ENCODE measurements at places on chromosomes 5 and 9.

GRCh38 chr9:120891884-120892747 lies 15.1 kb upstream of the PHF19 start:
- DNase-seq, result no peak

DNA sequence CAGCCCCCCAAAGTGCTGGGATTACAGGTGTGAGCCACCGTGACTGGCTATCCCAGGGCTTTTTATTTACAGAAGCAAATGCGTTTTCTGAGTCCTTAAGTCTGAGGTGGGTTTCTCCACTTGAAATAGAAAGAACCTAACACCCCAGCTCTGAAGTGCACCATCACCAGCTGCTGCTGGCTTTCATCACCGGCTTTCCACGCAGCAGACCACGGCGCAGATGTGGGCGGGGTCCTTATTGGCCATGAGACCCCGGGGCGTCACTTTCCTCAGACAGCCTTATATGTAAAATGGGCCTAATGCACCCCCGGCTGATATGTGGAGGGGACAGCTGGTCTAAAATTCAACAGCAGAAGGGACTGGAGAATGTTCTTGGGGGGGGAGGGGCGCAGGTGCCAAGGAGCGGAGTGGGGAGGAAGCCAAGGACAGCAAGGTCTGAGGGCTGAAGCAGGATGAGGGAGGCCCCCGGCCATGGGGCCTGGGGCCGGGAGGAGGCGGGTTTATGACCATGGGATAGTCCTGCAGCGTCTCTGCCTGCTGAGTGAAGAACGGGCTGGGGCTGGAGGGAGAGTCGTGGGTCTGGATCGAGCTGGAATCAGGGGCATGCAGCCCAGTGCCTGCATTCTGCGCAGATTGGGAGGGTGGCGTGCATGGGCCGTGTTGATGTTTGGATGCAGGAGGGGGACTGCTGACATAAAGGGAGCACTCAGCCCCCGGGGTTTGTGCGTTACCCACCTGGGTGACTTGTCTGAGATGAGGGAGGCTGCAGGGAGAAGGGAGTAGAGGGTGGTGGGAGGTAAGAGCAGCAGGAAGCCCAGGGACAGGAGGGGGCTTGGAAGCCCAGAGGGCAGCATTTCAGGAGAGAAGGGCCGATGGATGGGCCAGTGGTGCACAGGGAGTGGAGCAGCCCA lies 30.2 kb downstream of the RASGEF1C start:
- DNase-seq, result no peak

- no peak for DNase-seq
These were observed 87.1 kb downstream of the DIRAS2 start for GRCh38 chr9:90555351-90556057.

DNA sequence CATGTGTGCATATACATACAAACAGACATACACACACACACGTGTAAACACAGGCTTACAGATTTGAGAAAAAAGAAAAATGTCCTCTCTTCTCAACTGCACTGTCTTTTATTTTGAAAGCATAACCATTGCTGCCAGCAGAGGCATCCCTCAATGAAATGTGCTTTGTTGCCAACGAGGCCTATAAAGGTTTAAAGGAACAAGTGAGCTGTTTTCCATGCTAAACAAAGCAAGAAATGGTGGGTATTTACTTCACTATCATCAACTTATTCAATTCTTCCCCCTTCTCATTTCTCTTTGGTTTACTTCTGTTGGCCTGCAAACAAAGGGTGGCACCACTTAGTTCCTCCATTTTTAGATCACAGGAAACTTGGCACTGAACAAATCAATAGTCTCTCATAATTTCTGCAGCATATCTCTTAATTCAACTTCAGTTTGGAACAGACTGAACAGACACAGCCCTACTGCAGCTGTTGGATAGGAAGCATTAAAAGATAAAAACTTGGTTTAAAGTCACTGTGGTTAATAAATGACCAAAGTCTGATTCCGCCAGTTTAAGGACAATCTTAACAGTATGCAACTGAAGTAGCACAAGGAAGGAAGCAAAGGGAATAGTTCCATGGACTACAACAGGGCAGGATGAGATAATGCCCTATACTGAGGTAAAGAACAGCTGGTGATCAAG lies 21.7 kb downstream of the TTC33 start:
- peak; percentile 33 for DNase-seq

- DNase-seq, result peak; percentile 84
These were observed 75.4 kb upstream of the CDKN2B start for GRCh38 chr9:22084336-22085035.

Measured in LoVo (cell line).